Activated B cell treated with CpG ODN at 0.5 μM for 24 hours (primary cell): ENCODE measurements at places on chromosomes 2 and 18. TPM values are rescaled to one million over a fixed set of nuclear protein-coding genes. Genes with fewer than 3 reads are reported as not detected.

Gene ZNF521
- 0.16 and 0.61 TPM in 2 replicates for total RNA-seq

Gene SLC38A11
- total RNA-seq = 2.2 and 2.6 TPM in 2 replicates

Gene DLX2
- total RNA-seq = 0.16 TPM in 1 of 2 replicates, not detected in the other

Gene KCNE4
- total RNA-seq = not detected in 2 replicates

Gene MC2R
- not detected in 2 replicates for total RNA-seq

Gene RIF1
- total RNA-seq = 43.7 and 51.1 TPM in 2 replicates

Gene CABLES1
- 32.3 and 34.6 TPM in 2 replicates for total RNA-seq

GRCh38 chr2:95271381-95271971 is 2.8 kb upstream of the PROM2 start:
- H3K27me3 ChIP-seq = no peaks in the 10 kb centered on the region
- no peak overlapping the region for H3K4me3 ChIP-seq
- peak; percentile 1 for DNase-seq
- no peaks in the 10 kb centered on the region for H3K4me1 ChIP-seq
- no peaks in the 10 kb centered on the region for H3K36me3 ChIP-seq
- no peak overlapping the region for H3K27ac ChIP-seq

GRCh38 chr2:95060446-95061118 is 35.1 kb downstream of the MAL start:
- no peak overlapping the region for H3K4me3 ChIP-seq
- peaks cover 13% of the 10 kb centered on the region for H3K4me1 ChIP-seq
- H3K36me3 ChIP-seq = no peaks in the 10 kb centered on the region
- no peak for DNase-seq
- no peak overlapping the region for H3K27ac ChIP-seq

DNA sequence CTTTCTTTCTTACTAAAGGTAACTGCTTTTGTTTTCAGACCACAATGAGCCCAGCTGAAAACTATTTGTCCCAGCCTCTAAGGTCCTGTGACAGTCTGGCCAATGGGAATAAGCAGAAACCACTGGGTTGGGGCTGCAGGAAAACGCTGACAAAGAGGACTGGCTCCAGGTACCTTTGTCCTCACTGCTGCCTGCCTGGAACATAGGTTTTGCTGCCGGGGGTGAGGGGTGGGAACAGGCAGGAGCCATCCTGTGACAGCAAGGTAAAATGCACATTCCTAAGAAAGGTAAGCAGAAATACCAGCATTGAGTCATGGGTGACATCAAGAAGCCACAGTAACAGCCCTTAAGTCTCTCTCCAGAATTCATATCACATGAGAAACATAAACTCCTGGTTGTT is 21.6 kb downstream of the PTPN2 start:
- no peak overlapping the region for H3K4me3 ChIP-seq
- H3K27ac ChIP-seq = peak overlapping the region; percentile 53
- H3K27me3 ChIP-seq = no peaks in the 10 kb centered on the region
- peaks cover 19% of the 10 kb centered on the region for H3K36me3 ChIP-seq

DNA sequence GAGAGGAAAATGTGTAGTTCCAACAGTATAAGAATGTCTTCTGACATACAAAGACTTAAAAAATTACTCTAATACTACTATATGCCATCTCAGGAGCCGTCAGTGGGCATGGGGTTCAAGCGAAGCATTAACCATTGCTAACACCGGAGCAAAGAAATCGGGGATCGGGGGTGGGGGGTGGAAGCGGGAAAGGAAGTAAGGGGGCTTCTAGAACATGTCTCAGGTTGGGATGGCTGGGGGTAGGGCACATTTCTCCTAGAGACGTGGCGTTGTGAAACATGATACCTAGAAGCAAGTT is 702 bp downstream of the LMAN1 start:
- no peak for DNase-seq
- peak overlapping the region; percentile 94 for H3K4me3 ChIP-seq
- H3K27ac ChIP-seq = peak overlapping the region; percentile 82
- peaks cover 22% of the 10 kb centered on the region for H3K36me3 ChIP-seq
- H3K4me1 ChIP-seq = peaks cover 35% of the 10 kb centered on the region

DNA sequence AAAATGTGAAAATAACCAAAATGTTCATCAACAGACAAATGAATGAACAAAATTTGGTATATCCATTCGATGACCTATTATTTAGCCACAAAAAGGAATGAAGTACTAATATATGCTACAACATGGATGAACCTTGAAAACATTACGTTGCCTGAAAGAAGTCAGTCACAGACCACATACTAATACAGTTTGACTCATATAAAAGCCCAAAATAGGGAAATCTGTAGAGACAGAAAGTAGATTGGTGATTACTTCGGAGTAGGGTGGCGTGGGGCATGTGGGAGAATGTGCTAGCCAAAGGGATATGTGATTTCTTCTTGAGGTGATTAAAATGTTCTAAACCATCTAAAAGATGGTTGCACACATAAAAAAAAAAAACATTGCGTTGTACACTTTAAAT is 44.2 kb upstream of the PPM1B start:
- H3K36me3 ChIP-seq = no peaks in the 10 kb centered on the region
- H3K4me1 ChIP-seq = peaks cover 4% of the 10 kb centered on the region
- DNase-seq = no peak
- no peak overlapping the region for H3K27ac ChIP-seq
- H3K27me3 ChIP-seq = peaks cover 3% of the 10 kb centered on the region
- no peak overlapping the region for H3K4me3 ChIP-seq

- no peaks in the 10 kb centered on the region for H3K36me3 ChIP-seq
- no peaks in the 10 kb centered on the region for H3K4me1 ChIP-seq
- no peaks in the 10 kb centered on the region for H3K27me3 ChIP-seq
- H3K27ac ChIP-seq = no peak overlapping the region
- no peak overlapping the region for H3K4me3 ChIP-seq
Observed at GRCh38 chr2:51717312-51717711, 685.4 kb upstream of the NRXN1 start.

DNA sequence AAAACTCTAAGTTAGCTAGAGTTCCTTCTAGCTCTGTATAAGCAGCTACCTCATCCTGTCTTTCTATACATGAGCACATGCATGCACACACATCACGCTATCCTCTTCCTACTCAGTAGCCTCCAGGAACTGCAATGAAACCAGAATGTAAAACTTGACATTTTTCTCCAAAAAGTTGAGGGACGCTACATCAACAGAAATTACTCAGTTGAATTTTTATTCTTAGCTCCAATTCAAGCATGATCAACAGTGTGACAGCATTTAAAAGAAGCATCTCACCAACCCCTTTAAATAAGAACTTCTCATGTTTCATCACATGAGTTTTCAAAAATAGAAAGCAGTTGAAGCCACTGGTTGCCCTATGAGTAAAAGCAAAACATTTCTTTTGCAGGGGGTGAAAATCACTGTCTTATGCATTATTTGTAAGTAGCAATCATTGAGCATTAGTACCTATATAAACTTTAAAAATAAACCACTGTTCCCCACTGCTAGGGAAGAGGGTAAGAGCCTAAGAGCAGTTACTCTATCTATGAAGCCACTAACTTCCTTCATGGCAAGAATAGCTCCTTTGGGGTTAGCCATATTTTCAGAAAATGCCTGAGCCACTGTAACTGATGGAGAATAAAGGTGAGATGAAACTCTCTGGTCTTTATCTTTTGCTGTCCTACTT is 77.9 kb upstream of the ARL5A start:
- H3K36me3 ChIP-seq = no peaks in the 10 kb centered on the region
- peaks cover 10% of the 10 kb centered on the region for H3K4me1 ChIP-seq
- DNase-seq = no peak
- H3K27me3 ChIP-seq = peaks cover 2% of the 10 kb centered on the region

DNA sequence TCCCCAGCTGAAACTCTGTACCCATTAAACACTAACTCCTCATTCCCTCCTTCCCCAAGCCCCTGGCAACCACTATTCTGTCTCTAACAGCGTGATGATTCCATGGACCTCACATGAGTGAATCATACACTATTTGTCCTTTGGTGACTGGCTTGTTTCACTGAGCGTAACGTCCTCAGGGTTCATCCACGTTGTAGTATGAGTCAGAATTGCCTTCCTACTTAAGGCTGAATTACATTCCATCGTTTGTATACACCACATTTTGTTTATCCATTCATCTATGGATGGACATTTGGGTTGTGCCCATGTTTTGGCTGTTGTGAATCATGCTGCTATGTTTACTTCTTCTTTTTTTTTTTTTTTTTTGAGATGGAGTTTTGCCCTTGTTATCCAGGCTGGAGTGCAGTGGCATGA is 19.6 kb upstream of the CABLES1 start:
- H3K36me3 ChIP-seq = no peaks in the 10 kb centered on the region
- peaks cover 8% of the 10 kb centered on the region for H3K4me1 ChIP-seq

- no peak overlapping the region for H3K27ac ChIP-seq
- H3K4me1 ChIP-seq = no peaks in the 10 kb centered on the region
- H3K36me3 ChIP-seq = no peaks in the 10 kb centered on the region
- H3K4me3 ChIP-seq = no peak overlapping the region
Observed at GRCh38 chr2:227789803-227790202, 23.8 kb upstream of the CCL20 start.

GRCh38 chr2:210461401-210461800 is 15.2 kb downstream of the LANCL1 start:
- DNase-seq = no peak
- H3K4me3 ChIP-seq = peak overlapping the region; percentile 61
- H3K27me3 ChIP-seq = no peaks in the 10 kb centered on the region
- peaks cover 41% of the 10 kb centered on the region for H3K36me3 ChIP-seq

DNA sequence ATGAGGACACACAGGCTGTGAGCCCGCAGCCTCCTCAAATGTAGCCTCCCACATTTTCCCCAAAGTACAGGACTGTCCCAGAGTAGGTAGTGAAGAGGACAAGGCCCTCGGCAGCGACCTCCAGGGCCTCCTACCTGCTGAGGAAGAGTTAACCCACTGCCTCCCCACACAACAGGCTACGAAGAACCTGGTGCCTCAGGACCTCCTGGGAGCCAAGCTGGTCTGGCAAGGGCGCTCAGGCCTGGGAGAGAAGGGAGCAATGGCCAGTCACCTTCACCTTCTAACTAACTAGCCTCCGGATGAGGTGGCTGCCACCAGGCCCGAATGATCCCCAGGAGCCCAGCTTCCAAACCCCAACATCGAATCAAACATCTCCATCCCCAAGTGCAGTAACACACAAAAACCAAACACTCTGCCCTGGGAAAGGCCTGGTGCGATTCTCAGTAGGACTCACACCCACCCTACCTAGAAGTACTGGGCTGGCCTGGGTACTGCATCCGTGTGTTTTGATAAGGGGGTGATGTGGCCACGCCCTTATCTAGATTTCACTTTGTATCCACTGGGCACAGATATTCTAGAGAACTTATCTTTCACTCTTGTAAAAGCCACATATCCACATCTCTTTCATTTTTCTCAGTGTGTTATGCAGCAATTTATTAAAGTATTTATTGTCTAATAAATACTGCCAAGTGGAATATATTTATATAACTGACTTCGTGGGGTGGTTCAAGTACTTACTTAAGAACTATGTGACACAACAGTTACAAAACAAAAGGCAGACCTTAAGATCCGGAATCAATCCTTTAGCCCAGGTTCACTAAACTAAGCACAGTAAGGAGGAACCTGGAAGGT is 9.7 kb downstream of the ERFE start:
- no peak overlapping the region for H3K27ac ChIP-seq
- H3K27me3 ChIP-seq = peaks cover 9% of the 10 kb centered on the region
- no peak overlapping the region for H3K4me3 ChIP-seq
- peaks cover 47% of the 10 kb centered on the region for H3K36me3 ChIP-seq
- H3K4me1 ChIP-seq = peaks cover 2% of the 10 kb centered on the region

GRCh38 chr2:61763605-61764034 is 90.2 kb downstream of the FAM161A start:
- no peaks in the 10 kb centered on the region for H3K27me3 ChIP-seq
- H3K4me3 ChIP-seq = peak overlapping the region; percentile 95
- peaks cover 10% of the 10 kb centered on the region for H3K36me3 ChIP-seq
- peak overlapping the region; percentile 94 for H3K27ac ChIP-seq
- no peak for DNase-seq

DNA sequence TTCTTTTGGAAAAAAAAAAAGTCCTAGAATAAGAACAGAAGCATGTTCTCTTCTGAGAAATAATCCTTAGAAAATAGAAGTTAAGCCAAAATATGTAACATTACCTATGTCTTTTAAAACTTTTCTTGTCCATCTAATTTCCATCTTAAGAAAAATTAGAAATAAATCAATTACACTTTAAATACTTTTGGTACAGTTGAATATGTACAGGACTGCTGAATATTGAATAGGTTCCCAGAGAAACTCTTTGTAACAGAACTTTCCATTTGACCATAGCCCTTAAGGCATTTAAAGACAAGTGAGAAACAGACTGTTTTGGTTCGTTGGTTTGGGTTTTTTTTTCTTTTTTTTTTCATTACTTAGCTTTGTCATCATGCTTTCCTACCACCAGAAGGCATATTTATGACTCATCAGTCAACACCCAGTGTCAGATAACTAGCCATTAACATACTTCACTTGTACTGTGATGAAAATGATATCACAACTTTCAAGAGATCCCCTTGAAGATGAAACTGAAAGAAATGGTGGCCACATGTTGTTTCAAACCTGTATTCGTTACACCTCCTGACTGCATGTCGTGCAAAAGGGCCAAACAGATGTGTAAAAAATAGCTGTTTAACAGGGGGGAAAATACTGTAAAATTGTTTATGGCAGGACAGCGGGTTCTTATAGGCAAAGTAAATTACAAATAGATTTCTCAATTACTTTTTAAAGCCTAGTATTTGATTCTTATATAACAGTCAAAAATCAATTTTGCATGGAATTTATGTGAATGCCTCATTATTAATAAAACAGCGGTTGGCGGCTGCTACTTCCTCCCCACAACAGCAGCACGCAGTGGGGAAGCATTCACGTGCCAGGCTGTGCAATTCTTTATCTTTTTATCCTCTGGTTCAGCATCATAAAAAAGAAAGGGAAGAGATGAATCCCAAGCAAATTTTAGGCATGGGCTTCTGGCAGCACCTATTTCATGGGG is 280.7 kb upstream of the HNRNPA3 start:
- H3K27ac ChIP-seq = peak overlapping the region; percentile 11
- peak overlapping the region; percentile 58 for H3K4me3 ChIP-seq
- peaks cover 23% of the 10 kb centered on the region for H3K4me1 ChIP-seq
- DNase-seq = no peak

- DNase-seq = peak; percentile 61
- H3K27ac ChIP-seq = peak overlapping the region; percentile 72
- no peaks in the 10 kb centered on the region for H3K27me3 ChIP-seq
- H3K4me1 ChIP-seq = peaks cover 63% of the 10 kb centered on the region
- peak overlapping the region; percentile 85 for H3K4me3 ChIP-seq
- H3K36me3 ChIP-seq = peaks cover 16% of the 10 kb centered on the region
Observed at GRCh38 chr2:240568678-240569522, 616 bp downstream of the RNPEPL1 start.

DNA sequence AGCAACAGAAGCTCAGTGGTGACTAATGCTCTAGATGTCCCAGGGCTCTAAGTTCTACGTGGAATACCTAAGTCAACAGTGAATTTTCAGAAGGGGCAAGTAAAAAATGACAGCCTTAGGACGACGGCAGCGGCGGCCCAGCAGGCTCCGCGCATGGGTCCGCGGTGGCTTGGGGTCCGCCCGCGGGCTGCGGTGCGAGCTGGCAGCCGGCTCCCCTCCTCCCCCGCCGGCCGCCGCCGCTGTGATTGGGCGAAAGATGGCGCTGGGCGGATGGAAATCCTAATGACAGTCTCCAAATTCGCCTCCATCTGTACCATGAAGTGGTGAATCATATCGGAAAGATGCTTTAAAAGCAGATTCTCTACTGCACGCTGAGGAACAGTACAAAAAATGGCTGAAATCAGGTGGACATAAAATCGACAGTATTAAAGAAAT is 74.7 kb downstream of the HNRNPLL start:
- H3K27ac ChIP-seq = no peak overlapping the region
- H3K4me3 ChIP-seq = peak overlapping the region; percentile 69
- H3K4me1 ChIP-seq = peaks cover 20% of the 10 kb centered on the region
- H3K27me3 ChIP-seq = peaks cover 16% of the 10 kb centered on the region

- no peak overlapping the region for H3K4me3 ChIP-seq
- H3K27me3 ChIP-seq = peaks cover 5% of the 10 kb centered on the region
- no peak overlapping the region for H3K27ac ChIP-seq
- no peaks in the 10 kb centered on the region for H3K36me3 ChIP-seq
- H3K4me1 ChIP-seq = no peaks in the 10 kb centered on the region
Observed at GRCh38 chr2:66594001-66594400, 159.1 kb downstream of the MEIS1 start.
